ENCODE measurements at places on chromosomes 13 and 19.

DNA sequence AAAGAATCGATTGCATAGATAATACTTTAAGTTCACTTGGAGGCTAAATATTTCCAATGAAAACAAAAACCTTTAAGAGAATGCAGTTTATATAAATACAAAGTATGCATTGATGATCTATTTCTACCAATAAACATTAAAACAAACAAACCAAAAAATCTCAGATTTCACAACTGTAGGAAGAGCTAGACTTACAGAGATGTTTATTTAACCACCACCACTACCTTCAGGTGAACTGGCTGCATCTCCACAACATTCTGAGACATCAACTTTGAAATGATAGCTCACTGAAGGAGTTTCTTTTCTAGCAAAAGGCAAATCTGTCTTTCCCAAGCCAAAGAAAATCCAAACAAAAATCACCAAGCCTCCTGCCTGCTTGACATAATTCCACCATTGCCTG, 44.2 kb downstream of the FOXO1 start:
- DNase-seq, result no peak

GRCh38 chr13:99335603-99336002, 28.4 kb upstream of the GPR183 start:
- DNase-seq, result no peak

GRCh38 chr19:35534803-35535480, 1.7 kb downstream of the GAPDHS start:
- DNase-seq, result no peak

- DNase-seq, result no peak
Measured at GRCh38 chr19:1782521-1782920, 29.2 kb downstream of the ONECUT3 start.

- DNase-seq, result no peak
Measured at GRCh38 chr19:6532244-6532999, 1.6 kb downstream of the TNFSF9 start.

GRCh38 chr13:51688937-51689662, 104.8 kb downstream of the WDFY2 start:
- DNase-seq, result no peak

GRCh38 chr19:11566164-11566563, 7.1 kb upstream of the ELOF1 start:
- no peak for DNase-seq

- DNase-seq, result no peak
Measured at GRCh38 chr13:107803822-107804495, 411.4 kb downstream of the LIG4 start.

DNA sequence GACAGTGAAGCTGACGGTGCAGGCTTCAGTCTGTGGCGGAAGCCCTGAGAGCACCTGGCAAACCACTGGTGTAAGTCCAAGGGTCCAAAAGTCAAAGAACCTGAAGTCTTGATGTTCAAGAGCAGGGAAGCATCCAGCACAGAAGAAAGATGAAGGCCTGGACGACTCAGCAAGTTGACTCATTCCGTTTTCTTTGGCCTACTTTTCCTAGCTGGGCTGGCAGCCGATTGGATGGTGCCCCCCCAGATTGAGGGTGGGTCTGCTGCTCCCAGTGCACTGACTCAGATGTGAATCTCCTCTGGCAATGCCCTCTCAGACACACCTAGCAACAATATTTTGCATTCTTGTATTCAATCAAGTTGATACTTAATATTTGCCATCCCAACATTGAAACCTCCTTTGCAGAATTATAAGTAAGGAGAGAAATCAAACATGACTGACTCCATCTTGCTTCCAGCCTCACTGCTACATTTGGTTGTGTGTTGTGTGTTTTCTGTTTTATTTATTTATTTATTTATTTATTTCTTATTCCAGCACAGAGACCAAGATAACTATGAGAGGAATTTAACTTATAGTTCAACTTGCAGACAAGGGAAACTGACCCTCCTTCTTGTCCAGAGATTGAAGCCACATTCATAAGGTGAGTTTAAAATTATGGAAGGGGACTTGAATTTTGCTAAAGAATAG, 32.8 kb downstream of the IGFL2 start:
- no peak for DNase-seq

GRCh38 chr13:97459215-97459777, 25.3 kb downstream of the RAP2A start:
- DNase-seq, result no peak

- no peak for DNase-seq
Measured at GRCh38 chr13:40586886-40587565, 79.4 kb downstream of the FOXO1 start.

- DNase-seq, result no peak
Measured at GRCh38 chr13:106681997-106682396, 114.1 kb upstream of the ARGLU1 start.

- DNase-seq, result no peak
Measured at GRCh38 chr19:49287141-49287770, 37.7 kb downstream of the SLC6A16 start.

- no peak for DNase-seq
Measured at GRCh38 chr13:108787700-108788414, 158.4 kb downstream of the MYO16 start.

- no peak for DNase-seq
Measured at GRCh38 chr13:42803563-42804204, 22.3 kb downstream of the FAM216B start.

- no peak for DNase-seq
Measured at GRCh38 chr19:31511098-31511497, 161.9 kb upstream of the TSHZ3 start.

DNA sequence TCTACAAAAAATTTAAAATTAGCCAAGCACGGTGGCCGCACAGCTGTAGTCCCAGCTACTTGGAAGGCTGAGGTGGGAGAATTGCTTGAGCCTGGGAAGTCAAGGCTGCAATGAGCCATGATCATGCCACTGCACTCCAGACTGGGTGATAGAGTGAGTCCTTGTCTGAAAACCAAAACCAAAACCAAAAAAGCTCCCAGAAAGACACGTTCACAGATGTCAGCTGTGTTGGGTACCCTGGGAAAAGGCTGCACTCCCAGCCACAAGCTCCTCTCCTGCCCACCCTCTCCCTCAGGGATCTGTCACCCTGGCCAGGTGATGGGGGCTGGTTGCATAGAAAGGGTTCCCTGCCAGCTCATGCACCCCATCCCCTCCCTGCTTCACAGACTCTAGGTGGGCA, 53.3 kb downstream of the RNF6 start:
- no peak for DNase-seq

DNA sequence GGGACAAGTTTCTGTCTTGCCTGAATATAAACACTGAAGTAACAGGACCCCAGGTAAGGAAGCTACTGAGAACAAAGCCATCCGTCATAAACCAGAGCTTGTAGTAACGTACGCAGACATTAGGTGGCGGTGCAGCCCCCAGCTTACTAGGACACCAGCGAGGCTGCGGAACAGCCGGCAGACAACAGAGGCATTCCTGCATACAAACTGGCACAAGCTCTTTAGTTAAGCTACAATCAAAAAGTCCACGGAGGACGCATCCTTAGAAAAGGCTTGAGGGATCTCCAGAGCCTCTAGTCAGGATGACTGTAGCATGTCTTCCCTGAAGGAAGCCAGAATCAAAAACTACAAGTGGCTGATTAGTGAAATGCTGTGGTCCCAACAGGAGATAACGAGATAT, 26.2 kb downstream of the ZNF160 start:
- DNase-seq, result no peak

GRCh38 chr13:97517967-97518366, 84.0 kb downstream of the RAP2A start:
- no peak for DNase-seq

DNA sequence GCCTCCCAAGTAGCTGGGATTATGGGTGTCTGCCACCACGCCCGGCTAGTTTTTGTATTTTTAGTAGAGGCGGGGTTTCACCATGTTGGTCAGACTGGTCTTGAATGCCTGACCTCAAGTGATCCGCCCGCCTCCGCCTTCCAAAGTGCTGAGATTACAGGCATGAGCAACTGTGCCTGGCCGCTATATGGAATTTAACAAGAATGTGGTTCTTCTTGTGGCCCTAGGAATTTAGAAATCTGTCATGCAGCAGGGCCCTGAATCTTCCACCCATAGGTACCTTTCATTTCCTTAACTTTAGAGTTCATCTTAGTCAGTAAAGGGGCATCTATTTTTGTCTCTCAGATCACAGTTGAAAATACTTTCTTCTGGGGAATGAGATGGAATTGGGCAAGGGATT, 25.6 kb upstream of the NDFIP2 start:
- DNase-seq, result no peak

DNA sequence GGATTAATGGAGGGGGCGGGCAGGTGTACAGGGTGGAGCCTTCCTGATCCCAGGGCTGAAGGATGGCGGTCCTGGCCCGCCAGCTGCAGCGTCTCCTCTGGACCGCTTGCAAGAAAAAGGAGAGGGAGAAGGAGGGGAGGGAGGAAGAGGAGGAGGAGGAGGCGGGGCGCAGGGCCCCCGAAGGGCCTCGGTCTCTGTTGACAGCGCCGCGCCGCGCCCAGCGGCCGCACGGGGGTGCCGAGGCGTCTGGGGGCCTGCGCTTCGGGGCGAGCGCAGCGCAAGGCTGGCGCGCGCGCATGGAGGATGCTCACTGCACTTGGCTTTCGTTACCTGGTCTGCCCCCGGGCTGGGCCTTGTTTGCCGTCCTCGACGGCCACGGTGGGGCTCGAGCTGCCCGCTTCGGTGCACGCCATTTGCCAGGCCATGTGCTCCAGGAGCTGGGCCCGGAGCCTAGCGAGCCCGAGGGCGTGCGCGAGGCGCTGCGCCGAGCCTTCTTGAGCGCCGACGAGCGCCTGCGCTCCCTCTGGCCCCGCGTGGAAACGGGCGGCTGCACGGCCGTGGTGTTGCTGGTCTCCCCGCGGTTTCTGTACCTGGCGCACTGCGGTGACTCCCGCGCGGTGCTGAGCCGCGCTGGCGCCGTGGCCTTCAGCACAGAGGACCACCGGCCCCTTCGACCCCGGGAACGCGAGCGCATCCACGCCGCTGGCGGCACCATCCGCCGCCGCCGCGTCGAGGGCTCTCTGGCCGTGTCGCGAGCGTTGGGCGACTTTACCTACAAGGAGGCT, at the start of gene PPM1N:
Gene PPM1N (plus strand): TSS at position 33 of the 785 bp plus-strand sequence. CDS start 30 bp downstream, at position 63.
- DNase-seq, result peak; percentile 60

GRCh38 chr19:8041531-8041931, 11.0 kb upstream of the CCL25 start:
- no peak for DNase-seq

DNA sequence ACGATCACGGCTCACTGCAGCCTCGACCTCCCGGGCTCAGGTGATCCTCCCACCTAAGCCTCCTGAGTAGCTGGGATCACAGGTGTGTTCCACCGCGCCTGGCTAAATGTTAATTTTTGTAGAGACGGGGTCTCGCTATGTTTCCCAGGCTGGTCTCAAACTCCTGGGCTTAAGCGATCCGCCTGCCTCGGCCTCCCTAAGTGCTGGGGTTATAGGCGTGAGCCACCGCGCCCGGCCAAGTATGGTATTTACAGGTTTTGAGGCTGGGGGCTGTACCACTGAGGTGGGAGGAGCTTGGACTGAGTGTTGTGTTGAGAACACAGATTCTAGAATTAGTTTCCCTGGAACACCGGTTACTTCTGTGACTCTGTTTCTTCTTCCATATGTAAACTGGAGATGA, 452 bp upstream of the PPM1N start:
- DNase-seq, result no peak

DNA sequence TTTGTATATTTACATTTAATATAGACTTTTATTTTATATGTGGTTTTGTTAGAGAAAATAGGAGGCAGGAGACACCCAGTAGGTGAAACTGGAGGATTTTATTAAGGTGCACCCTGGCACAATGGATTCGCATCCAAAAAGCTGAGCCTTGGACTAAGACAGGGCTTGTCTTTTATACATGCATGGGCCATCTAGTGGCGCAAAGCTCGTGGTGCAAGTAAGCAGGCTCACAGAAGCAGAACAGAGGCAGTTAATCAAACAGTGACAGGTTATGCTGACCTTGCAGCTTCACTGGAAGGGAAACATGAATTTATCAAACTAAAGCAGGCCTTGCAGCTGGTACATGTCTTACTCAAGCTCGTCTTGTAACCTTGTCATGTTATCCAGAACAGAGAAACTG, 58.8 kb upstream of the ZNF681 start:
- peak; percentile 27 for DNase-seq

DNA sequence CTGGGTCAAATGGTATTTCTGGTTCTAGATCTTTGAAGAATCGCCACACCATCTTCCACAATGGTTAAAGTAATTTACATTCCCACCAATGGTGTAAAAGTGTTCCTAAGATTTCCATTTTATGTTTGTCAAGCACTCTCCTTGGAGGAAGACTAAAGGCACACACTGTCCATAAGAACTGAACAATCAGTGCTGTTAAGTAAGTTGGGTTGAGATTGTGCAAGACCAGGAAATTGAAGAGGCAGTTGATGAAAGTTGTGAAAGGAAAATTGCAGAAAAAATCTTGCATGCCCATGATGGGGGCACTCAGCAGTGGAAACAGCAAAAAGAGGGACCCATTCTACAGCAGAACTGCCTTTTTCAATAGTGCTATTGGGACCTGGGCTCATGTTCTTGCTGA, 323.6 kb downstream of the DLEU7 start:
- no peak for DNase-seq

DNA sequence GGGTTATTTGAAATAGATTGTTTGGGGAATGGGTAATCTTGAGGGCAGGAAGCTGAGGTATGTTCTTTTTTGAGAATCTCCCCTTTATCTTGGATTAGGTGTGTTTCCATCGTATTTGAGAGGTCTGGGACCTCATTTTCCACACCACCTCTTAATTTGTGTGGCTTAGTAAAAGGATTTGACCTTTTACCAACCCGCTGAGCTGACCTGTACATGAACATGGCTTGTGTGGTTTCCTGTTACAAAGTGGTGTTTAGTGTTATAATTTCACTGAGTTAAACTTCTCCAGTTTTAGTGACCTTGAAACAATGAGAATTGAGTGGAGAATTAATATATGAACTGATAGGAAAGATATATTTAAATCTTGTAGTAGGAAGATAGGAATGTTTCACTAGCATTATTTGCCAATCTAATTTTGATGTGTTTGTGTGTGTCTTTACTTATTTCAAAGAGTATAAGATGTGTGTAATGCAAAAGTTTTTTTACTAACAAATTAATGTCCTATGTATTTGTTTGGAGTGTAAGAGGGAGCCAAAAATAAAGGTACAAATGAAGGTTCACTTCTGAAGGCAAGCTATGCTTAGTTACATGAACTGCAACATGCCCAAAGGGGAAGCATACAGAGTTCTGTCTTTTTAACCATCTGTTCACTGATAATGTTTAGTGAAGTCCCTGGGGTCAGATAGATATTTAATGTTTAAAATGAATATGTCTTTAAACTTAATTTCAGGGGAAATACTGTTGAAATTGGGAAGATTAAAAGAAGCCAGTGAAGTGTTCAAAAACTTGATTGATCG, 17.1 kb downstream of the NAA16 start:
- DNase-seq, result no peak
